ENCODE measurements at places on chromosomes 12 and 14. TPM values are rescaled to one million over a fixed set of nuclear protein-coding genes. Genes with fewer than 3 reads are reported as not detected.

DNA sequence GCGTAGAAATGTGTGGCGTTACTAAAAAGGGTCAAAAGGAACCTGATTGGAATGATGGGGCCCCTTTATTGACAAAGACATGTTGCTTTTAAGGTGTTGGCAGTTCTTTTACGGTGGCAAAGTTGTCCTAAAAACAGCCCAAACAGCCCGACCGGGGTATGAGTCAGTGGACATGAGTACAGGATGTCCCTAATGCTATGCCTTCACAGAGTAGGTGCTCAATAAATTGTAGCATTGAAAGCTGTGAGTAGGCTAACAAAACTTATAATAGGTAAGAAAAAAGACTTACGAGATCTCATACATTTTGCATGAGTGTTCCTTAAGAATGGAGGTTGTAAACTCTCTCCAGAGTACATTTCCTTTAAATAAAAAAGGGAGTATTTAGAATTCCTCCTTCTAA lies 2.6 kb downstream of the ELK3 start:
- DNase-seq = no peak

- peak; percentile 76 for DNase-seq
These were observed 46.3 kb downstream of the PPHLN1 start for GRCh38 chr12:42372154-42372791.

DNA sequence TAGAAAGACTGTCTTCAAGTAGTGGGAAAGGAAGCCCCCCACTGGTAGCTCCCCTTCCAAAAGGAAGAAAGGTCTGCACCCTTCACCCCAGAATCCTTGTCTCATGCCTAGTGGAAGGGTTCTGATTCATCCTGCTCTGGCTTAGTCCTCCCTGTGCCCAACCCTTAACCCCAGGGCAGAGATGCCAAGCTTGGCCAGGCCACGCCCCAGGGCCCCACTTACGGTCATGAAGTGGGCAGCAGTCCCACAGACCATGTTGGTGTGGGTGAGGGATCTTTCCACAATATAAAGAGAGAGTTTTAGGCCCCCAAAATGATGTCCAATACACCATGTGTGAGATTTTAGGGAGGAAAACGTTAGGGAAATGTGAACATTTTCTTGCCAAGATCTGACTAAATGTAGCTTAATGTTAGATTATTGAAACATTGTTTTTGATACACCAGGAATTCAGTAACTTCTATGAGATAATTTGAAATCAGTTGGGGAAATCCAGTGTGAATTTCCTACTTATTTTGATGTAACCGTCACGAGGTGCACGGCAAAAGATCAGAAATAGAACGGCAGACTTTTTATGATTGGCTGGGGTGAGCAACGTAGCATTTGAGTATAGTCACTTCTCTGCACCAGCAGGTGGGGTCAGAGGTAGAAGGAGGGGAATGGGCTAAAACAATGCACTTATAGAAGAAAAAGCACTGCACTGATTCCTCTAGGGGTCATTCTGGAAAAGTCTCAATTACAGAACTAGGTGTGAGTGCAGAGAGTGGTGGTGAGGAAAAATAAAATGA lies 8.2 kb upstream of the SSPN start:
- DNase-seq = peak; percentile 7

The WNT1 gene
- not detected for total RNA-seq

DNA sequence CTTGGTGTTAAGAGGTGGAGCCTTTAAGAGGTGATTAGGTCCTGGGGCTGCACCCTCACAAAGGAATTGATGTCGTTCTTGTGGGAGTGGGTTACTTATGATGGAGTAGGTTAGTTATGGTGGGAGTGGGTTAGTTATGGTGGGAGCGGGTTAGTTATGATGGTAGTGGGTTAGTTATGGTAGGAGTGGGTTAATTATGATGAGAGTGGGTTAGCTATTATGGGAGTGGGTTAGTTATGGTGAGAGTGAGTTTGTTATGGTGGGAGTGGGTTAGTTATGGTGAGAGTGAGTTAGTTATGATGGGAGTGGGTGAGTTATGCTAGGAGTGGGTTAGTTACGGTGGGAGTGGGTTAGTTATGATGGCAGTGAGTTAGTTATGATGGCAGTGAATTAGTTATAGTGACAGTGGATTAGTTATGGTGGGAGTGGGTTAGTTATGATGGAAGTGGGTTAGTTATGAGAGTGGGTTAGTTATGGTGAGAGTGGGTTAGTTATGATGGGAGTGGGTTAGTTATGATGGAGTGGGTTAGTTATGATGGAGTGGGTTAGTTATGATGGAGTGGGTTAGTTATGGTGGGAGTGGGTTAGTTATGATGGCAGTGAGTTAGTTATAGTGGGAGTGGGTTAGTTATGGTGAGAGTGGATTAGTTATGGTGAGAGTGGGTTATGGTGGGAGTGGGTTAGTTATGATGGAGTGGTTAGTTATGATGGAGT lies 22.6 kb upstream of the SFSWAP start:
- DNase-seq = no peak

DNA sequence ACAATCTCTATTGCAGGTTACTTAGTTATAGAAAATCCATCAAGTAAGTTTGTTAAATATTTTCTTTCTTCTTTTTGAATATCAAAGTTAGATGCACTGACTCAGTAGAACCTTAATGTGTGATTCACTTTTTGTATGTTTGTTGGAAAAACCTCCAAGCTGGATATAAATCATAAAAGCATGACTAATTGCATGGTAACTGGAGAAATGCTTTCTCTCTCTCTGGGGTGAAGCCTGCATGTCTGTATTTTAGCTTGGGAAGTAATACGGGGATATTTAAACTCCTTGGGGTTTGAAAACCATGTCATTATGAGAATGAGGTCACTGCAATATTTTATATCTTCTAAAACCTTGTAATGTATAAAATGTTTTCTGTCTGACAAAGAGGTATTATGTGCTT lies 58.6 kb upstream of the MYF6 start:
- DNase-seq = no peak

GRCh38 chr12:128727461-128727860 lies 96.3 kb downstream of the SLC15A4 start:
- no peak for DNase-seq

The TMTC1 gene
- not detected for total RNA-seq

DNA sequence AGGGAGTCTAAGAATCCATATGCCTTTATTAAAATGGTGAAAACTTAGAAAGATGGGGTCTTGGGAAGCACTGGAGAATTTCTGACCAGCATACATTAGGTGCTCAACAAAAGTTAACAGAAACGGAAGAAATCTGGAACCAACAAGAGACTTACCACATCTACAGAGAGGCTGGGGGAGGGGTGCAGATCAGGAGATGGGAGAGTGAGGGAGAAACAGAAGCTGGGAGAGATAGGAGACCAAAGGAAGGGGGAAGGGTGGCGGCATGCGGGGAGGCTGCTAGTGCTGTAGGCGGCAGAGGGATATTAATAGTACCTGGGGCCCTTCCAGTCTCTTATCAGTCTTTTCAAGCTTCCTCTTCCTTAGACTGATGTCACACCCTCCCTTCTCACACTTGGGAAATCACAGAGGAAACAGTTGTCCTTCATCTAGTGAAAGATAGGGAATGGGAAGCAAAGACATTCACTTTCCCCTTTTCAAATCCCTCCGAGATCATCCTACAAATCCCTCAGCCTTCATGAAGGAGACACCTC lies 18.1 kb downstream of the ZBTB39 start:
- no peak for DNase-seq

DNA sequence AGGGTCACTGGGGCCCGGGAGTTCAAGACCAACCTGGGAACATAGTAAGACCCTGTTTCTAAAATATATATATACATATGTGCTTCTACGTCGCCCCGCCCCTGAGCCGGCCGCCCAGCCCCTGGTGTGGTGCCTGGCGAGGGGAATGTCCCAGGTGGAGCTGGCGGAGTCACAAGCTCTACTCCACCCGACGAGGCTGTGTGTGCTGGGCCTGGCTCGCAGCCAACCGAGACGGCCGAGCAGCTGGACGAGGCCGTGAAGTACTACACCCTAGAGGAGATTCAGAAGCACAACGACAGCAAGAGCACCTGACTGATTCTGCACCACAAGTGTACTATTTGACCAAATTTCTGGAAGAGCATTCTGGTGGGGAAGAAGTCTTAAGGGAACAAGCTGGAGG lies 22.1 kb upstream of the ITPK1 start:
- DNase-seq = peak; percentile 24

The DENND5B gene
- 36.4 TPM for total RNA-seq

DNA sequence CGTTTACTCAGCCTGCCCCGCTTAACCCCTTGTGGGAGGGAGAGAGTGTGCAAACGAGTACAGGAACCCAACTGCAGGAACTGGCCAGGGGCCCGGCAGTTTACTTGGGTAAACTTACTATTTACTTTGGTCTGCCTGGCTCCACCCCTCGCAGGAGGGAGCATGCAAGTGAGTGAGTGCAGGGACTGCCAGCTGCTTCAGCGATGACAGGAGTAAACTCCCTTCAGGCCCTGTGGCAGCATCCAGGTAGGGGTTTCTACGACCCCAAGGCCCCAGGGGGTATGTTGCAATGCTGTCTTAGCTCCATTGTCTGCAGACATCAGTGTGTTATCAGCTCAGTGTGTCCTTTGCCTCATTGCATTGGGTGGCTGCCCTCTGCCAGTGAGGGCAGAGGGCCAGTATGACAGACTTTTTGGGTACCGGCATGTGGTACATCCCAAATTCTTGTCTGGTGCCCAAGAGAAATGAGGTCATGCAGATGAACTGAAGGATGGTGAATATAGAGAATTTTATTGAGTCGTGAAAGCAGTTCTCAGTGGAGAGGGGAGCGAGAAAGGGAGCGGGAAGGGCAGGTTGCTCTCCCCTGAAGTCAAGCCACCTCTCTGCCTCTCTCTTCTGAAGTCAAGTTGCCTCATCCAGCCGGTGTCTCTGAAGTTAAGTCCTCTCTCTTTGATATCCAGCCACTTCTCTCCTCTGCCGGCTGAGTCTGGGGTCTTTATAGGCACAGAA lies 181.8 kb downstream of the FUT8 start:
- no peak for DNase-seq

The HOXC4 gene
- 20.1 TPM for total RNA-seq

Measured in OCI-LY7 (cell line).